ENCODE measurements at places on chromosomes 1 and 21.

DNA sequence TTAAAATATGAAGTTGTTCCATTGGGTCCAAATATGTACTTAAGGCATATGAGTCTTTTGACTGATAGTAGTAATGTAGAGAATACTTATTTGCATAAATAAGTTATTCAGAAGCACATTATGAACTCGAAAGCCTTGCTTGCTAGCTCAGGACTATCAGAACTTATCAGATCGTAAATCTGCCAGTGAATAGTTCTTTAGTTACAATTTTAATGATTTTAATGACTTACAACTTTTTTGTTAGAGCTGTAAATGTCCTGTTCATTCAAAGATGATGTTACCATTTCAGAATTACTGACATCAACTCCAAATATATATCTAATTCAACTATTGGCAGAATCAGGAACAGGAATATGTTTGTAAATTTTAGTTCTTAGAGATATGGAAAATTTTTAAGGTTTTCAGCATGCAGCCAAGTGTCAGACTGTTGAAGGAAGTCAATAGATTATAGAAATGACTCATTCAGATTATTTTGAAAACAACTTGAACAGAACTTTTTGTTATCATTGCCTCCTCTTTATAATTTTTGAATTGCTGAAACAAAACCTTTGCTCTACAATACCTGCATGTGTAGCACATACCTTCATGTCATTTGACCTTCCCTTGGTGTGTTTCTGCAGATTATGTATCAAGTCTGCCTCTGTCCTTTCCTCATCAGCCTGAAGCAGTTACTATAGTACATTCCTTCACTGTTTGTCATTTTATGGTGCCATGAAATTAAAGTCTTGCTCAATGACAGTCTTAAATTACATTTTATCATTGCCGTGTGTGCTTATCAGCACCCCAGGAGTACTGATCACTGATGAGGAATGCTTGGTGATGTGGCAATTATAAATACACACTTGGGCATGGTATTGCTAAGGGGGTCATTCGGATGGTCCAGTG is 44.9 kb downstream of the LRRC8D start:
- DNase-seq = no peak

DNA sequence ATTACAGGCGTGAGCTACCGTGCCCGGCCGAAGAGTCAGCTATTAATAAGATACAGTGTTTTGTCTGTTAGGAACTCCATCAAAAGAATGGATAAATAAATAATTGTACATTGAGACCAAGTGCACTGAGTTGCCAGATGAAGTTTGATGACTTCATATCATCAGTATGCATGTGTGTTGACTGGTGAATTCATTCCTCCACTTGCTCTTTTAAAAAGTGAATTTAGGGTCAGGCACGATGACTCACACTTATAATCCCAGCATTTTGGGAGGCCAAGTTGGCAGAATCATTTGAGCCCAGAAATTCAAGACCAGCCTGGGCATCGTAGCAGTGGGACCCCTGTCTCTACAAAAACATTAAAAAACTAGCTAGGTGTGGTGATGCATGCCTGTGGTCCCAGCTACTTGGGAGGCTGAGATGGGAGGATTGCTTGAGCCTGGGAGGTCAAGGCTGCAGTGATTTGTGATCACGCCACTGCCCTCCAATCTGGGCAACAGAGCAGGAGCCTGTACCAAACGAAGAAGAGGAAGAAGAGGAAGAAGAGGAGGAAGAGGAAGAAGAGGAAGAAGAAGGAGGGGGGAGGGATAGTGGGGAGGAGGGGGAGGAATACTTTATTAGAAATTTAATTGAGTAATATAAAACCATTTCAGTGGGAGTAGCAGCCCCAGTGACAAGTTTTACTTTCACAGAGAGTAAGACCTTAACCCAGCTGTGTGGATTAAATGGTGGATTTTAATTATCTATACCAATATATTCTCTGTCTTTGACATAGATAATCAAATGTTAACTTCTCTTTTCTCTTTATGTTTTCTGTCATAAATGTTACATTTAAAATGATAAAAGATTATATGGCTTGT is 74.9 kb downstream of the CCDC18 start:
- DNase-seq = no peak

GRCh38 chr1:14705824-14706223 is 107.3 kb downstream of the KAZN start:
- no peak for DNase-seq

GRCh38 chr1:235375919-235376605 is 8.8 kb downstream of the TBCE start:
- DNase-seq = no peak

DNA sequence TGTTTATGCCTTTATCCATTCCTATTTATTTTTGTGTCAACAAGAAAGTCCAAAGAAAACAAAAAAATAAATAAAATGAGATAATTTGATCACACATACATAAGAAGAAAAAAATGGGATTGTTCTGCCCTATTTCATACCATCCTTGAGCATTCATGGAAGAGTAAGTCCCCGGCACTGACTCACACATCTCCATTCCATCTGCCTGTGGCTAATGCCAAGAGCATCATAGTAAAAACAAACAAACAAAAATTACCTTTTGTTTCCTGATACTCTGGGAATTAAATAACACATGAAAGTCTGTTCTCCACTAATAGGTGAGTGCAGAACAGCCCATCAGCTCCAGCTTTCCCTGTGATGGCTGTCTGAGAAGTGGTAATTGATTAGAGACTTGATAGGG is 48.1 kb upstream of the BACE2 start:
- DNase-seq = no peak

DNA sequence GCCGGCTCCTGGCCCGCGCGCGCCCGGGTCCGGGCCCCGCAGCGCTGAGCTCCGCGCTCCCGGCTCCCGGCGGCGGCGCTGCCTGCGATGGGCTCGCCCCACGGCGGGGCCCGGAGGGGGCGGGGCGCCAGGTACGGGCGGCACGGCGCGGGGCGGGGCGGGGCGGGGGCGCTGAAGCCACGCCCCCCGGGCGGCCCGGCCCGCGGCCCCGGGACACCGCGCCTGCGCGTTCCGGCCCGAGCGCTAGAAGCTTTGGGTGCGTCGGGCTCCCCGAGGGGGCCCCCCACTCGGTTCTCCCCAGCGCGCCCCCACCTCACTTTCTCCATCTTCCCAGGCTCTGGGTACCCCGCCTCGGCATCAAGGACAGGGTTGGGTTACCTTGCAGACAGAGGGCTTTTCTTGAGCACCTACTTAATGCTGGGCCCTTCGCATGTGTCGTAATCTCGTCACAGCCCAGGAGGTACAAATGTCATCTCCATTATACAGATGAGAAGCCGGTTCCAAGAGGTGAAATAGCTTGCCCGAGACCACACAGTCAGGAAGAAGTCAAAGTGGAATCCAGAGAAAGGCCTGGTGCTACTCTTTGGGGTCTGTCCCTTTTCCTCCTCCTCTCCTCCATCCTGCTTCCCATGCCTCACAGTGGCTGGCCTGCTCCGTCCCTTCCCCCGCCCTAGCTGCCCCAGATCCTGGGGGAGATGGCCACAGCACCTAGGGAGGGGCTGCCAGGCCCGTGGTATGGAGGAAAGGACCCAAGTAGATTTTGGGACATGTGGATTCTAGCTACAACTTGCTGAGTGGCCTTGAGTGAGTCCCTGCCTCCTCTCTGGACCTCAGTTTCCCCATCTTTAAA is 46.5 kb downstream of the RAP1GAP start:
- DNase-seq = no peak

GRCh38 chr1:196074182-196074581 is 534.1 kb downstream of the KCNT2 start:
- DNase-seq = no peak

GRCh38 chr1:222781251-222781650 is 33.6 kb upstream of the DISP1 start:
- no peak for DNase-seq

DNA sequence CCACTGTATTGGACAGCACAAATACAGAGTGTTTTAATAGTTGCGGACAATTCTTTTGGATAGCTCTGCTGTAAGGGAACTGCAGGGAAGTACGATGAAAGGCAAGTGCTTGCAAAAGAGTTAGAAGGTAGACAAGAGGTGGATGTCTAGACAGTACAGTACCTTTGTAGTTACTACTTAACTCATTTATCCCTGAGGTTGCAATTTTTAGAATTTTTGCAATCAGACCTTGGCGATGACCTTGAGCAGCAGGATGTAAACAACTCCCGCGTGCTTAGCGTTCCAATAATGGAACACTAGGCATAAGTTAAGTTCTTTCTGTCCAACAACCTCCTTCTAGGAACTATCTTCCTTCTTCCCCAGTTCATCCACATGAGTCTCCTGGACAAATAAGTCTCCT is 1.9 kb upstream of the SYT14 start:
- no peak for DNase-seq

DNA sequence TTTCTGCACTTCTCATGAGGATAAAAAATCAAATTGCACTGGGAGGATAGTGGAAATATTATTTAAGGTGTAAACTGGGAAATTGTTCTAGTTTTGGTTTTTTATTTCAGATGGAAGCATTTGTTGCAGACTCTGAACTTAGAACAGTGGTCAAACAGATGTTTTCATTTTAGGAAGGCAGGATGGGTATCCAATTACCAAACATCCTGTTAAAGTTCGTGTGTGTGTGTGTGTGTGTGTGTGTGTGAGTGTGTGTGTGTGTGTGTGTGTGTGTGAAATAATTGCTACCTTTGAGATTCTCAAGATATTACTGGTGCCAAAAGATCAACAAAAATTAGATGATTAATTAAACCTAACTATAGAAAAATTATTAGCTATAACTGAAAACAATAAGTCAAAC is 24.3 kb upstream of the DUSP10 start:
- DNase-seq = no peak

DNA sequence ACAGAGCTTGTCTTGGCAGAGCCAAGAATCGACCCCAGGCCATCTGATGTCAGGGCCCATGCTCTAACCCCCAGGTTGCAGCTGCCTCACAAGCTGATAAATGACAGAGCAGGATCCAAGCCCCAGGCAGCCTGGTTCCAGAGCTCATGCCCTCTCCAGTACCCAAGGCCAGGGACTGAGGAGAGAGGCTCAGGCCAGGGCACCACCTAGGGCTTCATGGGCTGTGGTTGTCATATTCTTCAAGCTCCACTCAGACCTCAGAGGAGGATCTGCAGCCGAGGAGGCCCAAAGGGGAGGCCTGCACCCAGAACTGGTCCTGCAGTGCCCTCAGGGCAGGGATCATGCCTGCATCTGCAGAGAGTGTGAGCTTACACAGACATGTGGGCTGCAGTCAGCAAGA is 301.1 kb downstream of the MATN1 start:
- no peak for DNase-seq

GRCh38 chr21:34734696-34735095 is 65.9 kb downstream of the CLIC6 start:
- no peak for DNase-seq

DNA sequence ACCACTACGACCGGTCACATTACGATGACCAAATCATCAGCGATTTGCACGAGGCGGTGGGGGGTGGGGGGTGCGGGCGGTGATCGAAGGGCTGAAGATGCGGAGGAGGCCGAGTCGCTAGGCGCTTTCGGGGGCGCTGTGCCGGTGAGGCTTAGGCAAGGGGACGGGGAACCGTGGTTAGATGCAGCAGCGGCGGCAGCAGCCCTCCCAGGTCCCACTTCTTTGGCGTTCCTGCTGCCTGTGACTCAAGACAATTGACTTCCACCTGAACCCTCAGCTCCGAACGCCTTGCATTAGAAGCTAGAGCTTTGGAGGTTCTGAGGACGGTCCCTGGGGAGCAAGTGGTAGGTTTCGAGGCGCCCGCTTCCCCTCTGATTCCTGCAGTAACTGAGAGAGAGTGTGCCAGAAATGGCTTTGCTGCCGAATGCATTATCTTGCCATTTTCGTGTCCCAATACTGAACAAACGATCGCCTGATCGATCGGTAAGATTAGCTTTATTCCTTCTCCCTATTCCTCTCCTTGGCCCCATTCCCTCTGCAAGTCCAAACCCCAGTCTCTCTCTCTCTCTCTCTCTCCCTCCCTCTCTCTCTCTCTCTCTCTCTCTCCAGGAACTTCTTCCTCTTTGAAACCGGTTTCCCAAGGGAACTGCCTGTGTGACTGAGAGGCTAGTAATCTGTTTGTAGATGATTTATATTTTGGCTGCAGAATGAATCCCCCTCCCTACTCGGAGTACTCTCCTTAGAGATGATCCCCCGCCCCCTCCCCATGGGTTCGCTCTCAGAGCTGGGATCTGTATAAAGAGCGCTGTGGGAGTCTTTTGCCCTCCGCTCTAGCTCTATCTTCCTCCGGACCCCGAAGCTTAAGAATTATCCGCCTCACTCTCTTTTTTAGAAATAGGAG is 735 bp upstream of the BRINP3 start:
- no peak for DNase-seq

- no peak for DNase-seq
Measured at GRCh38 chr1:35882586-35882944, 444 bp upstream of the AGO1 start.

- DNase-seq = no peak
Measured at GRCh38 chr1:9086796-9087195, 17.4 kb upstream of the SLC2A5 start.

GRCh38 chr1:202562444-202563060 is 147.7 kb downstream of the SYT2 start:
- no peak for DNase-seq

DNA sequence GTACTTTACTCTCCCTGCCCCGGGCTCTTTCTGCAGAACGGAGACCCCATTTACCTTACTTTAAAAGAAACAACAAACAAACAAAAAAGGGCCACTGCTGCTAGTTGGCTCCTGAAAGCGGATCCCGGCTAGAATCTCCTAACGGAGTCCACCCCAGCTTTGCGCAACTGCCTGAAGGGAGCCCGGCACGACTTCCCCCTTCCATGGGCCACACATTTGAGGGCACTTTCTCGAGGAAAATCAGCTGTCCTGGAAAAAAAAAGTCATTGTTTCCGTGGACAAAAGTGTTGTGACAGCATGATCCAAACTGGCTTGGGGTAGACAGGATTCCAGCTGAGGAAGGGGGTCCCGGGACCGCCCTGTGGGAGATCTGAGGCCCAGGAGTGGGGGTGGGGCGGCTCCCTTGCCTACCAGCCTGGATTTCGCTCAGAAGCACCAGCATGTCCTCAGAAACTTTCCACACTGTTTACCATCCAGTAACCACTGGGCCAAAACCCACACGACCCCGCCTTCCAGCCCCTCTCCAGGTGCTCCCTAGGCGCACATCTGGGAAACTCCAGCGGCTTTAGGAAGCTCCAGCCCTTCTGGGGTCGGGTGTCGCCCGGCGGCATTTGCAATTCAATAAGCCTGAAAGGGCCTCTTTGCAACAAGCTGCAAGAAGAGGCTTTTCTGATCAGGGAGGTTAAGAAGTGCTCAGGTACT is 4.8 kb downstream of the RIPK4 start:
- DNase-seq = peak; percentile 24

DNA sequence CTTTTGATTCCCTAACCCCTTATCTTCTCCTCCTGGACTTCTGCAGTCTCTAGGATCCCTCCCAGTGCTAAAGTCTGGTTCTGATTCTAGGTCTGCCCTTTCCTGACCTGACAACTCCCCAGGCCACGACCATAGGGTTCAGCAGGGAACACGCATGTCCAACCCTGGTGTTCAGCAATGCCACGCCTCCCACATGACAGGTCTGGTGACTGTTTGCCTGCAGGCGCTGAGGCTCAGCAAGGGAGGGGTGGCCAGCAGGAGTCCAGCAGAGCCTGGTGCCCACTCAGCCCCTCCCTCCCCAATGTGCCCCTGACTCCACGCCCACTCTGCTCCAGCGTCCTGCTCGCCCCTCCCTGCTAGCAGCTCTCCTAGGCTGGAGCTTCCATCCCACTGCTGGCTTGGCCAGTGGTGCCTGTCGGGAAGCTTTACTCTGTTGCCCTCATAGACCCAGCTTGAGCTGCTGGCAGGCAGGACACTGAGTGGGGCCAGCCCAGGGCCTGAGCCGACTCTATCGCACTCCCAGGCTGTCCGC is 17.3 kb downstream of the SLC9A1 start:
- DNase-seq = peak; percentile 44

- DNase-seq = peak; percentile 82
Measured at GRCh38 chr1:27959792-27960603, at the start of gene XKR8. Gene XKR8 (plus strand): TSS chr1:27959973. CDS start chr1:27960070, 97 bp downstream.

All from HL-60 (cell line).